ENCODE measurements at places on chromosomes 12 and 14.
A peak's percentile ranks its signal among the peaks of the same experiment; 100 is the strongest.

GRCh38 chr12:20852649-20853048, 42.1 kb downstream of the SLCO1B3 start:
- no peak for DNase-seq

DNA sequence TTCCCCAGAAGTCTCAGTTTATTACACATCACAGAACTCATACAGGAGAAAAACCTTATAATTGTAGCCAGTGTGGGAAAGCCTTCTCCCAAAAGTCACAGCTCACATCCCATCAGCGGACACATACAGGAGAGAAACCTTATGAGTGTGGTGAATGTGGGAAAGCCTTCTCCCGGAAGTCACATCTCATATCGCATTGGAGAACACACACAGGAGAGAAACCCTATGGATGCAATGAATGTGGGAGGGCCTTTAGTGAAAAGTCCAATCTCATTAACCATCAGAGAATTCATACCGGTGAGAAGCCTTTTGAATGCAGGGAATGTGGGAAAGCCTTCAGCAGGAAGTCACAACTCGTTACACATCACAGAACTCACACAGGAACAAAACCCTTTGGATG, 20.1 kb downstream of the ZNF84 start:
- no peak for DNase-seq

DNA sequence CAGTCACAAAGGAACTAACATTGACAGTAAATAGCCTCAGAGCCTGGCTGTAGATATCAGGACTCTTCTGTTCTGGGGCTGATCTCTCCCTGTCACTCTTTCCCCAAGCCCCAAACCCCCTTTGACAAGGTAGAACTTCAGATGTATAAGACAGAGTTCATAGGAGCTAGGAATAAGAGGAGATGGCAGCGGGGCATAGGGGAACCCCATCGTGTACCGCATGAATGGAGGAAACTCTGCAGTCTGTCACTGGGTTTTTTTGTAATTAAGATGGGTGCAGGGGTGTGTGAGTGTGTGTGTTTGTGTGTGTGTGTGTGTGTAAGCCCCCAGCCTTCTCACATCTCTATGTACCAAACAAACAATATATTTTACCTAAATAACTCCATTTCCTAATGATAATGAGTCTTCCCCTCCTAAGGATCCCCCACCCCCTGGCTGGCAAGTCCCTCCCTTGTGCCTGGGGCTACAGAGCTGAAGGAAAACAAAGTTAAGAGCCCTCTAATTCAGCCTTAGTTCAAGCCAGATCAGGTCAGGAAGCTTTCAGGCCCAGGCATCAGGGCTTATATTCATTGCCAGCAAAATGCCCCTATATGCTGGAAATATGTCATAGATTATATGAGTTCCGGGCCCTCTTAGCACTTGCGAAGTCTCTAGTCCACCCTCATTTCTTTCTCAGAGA, 9.1 kb upstream of the HOXC4 start:
- no peak for DNase-seq

GRCh38 chr14:99664058-99664936, 19.4 kb downstream of the HHIPL1 start:
- DNase-seq = no peak

- DNase-seq = no peak
These were observed 98.6 kb downstream of the NT5DC3 start for GRCh38 chr12:103742349-103742932.

DNA sequence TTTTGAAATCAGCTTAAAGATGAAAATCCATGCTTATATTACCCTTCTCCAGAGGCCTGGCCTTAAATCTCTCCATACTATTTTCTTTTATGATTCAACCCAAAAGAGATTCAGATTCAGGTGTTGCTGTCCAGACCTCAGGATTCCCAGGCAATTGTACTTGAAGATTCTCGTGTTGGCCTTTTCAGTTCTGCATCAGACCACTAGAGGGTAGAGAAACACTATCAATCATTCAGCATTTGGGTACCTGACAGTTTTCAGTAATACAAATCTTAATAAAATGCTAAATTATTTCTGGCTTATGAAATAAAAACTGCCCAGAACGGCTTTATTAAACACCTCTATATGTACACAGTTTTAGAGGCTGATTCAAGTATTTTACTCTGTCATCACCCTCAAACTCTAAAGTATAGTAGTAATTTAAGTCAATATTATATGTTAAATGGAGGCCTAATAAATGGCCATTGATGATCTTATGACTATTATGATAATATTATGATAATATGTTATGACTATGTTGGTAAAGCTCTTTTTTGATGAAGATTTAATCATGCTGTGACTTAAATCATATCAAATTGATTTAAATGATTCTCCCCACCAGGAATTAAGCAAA, 301.1 kb downstream of the DUSP6 start:
- DNase-seq = no peak

GRCh38 chr14:90758959-90759358, 57.3 kb downstream of the TTC7B start:
- peak; percentile 49 for DNase-seq

- DNase-seq = no peak
These were observed 3.0 kb upstream of the SLC38A1 start for GRCh38 chr12:46271863-46272262.

DNA sequence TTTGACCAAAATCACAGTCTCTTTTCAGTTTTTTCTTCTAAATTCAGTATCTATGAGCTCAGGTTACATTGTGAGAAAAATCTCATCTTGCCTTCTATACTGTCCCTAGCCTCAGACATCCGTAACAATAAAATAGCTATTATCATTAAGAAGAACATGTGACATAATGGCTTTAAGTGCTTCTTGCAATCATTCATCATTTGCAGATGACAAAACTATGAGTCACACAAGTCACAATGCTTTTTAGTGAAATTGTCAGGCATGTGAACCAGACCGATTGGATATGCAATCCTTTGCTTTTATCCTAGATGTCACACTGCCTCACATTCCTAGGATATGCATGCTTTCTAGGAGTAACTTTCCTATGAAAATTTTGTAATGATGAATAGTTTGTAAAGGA, 313.1 kb downstream of the SLC6A15 start:
- no peak for DNase-seq

DNA sequence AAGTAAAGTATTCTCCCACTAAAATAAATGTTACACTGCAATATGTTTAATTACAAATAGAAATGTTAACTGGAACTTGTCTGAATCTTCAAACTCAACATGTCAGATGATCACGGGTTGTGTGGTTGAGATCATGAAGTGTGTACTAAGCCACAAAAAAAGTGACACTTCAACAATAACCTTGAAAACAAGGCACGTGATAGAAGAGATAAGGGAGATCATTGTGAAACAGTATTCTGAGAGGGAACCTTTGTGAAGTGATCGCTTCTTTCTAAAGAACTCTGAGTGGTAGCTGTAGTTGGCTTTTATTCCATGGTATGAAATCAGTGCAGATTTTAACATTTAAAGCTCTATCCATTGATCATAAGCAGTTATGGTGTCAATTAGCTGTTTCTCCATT, 60.0 kb downstream of the LIN52 start:
- no peak for DNase-seq

DNA sequence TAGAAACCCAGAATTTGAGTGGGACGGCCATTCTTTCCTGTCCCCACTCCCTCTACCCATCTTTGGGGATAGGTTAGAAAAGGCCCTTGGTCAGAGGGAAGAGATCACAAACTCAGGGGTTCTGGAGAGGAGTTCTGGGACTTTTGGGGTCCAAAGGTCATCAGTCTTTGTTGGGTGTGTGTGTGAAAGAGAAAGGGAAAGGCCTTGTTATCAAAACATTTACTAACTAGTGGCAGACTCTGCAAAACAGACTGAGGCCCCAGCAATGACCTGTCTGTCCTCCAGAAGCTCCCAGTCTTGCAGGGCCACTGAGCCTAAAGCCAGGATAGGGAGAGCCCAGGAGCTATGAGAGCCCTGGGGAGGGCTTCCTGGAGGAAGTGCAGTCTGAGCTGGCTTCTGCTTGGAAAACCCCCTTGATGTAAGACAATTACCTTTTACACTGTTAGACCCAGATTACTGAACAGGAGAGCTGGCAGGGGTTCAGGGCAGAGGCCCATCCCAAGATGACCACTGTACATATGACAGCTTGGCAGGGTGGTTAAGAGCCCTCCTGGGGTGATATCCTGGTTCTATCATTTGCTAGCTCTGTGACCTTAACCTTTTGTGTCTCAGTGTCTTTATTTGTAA, 429.1 kb upstream of the CCDC196 start:
- DNase-seq = no peak

DNA sequence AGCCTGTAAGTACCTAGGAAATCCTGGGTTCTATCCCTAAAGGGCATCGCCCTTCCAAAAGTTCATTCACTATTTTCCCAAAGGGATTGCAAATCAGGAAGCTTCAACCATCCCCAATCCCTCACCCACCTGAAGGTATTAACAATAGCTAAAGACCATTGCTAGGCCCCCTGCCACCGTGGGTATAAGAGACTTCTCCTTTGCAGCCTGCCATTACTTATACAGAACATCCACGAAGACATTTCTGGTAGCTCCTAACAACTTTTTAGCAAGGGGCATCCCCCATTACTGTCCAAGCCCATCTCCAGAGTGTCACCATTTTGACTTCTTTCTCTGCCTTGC, 384 bp upstream of the SMUG1 start:
- no peak for DNase-seq

GRCh38 chr12:54571193-54572188, 17.0 kb downstream of the PPP1R1A start:
- DNase-seq = no peak

GRCh38 chr12:85130646-85131045, 94.5 kb downstream of the LRRIQ1 start:
- DNase-seq = no peak

GRCh38 chr12:64933791-64934190, 109.3 kb downstream of the TBC1D30 start:
- DNase-seq = no peak

- DNase-seq = no peak
These were observed 84.4 kb downstream of the PPHLN1 start for GRCh38 chr12:42410340-42410739.

- no peak for DNase-seq
These were observed 109.1 kb upstream of the BCAT1 start for GRCh38 chr12:25058012-25058411.

DNA sequence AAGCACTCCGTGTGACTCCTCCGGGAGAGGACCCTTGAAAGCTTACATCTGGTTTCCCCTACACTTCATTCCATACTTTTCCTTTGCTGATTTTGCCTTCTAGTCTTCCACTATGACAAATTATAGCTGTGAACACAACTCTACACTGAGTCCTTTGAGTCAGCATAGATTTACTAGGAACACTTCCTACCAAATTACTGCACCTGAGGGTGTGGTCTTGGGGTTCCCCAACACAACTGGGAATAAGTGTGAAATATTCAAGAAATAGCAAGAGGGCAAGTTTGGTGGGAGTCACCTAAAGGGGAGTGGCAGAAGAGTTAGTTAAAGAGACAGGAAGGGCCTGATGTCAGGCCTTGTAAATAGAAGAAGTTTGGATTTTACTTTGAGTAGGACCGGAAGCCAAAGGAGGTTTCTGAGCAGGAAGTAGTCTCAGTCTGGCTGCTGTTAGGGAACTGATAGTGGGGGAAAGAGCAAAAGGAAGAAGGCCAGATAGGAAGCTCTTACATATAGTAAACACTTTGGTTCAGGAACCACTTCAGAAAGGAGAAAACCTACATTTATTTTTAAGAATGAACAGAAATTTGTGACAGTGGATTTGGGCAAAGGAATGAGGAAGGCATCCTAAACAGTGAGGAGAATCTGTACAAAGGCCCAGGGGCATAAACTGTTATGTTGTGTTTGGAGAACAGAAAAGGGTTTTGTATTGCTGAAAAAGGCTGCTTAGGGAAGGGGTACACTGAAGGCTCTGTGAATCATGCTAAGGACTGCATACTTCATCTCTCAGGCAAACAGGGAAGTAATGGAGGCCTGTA, 14.2 kb downstream of the SEL1L start:
- no peak for DNase-seq

DNA sequence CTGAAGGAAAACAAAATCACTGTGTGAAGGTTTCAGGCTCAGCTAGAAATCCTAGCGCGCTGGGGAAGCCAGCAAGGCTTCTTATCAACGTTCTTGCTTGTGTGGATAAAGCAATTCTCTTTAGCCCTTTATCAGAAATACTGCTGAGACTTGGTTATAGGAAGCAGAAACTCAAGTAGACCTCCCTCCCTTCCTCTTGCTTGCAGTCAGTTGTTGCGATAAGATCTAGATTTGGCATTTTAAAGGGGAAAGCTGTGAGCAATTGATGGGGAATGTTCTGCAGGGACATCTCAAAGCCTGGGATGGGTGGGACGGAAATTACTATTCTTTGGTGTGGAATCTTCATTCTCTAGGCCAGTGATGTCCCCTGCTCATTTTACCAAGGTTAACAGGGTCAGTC, 76.4 kb upstream of the ANO4 start:
- no peak for DNase-seq

DNA sequence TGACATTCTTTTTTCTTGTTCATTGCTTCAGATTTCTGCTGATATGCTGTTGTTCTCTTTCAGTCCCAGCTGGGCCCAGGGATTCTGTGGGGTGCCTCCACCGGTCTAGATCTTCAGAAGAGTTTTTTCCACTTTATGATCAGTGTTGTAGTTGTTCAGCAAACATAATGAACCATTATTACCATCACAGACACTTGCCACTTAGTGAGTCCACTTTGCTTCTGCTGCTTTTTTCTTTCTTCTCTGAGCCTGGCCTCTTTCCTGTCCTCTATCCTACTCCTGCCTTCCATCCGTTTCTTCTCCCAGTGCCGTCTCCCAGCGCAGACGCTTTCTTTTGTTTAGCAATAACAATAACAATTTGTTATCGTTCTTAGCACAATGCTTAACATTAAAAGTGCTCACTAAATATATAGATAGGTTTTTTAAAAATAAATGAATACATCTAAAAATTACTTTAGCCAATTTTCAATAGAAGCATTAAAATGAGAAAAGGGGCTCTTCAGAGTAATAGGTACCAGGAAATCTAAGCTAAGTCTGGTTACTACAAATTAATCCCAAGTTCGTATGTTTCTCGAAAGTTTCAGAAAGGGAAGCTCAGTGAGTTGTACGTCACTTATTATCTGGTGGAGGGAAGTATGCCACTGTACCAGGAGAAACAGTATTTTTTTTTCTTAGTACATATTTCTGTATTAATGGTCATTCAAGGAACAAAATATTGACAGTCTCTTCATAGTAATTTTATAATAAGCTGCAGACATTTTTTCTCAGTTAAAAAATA, 98.2 kb downstream of the SRGAP1 start:
- DNase-seq = no peak
